ENCODE measurements at places on chromosomes 3 and 15.

- DNase-seq: no peak
Observed at GRCh38 chr3:17730318-17730967, 12.0 kb downstream of the TBC1D5 start.

GRCh38 chr15:93063796-93064690 is 25.0 kb downstream of the RGMA start:
- DNase-seq: no peak

- no peak for DNase-seq
Observed at GRCh38 chr15:60735559-60736047, 256.7 kb upstream of the ICE2 start.

- DNase-seq: no peak
Observed at GRCh38 chr15:42119446-42119760, 25.0 kb upstream of the PLA2G4D start.

- no peak for DNase-seq
Observed at GRCh38 chr3:46888705-46889104, 11.2 kb downstream of the PTH1R start.

DNA sequence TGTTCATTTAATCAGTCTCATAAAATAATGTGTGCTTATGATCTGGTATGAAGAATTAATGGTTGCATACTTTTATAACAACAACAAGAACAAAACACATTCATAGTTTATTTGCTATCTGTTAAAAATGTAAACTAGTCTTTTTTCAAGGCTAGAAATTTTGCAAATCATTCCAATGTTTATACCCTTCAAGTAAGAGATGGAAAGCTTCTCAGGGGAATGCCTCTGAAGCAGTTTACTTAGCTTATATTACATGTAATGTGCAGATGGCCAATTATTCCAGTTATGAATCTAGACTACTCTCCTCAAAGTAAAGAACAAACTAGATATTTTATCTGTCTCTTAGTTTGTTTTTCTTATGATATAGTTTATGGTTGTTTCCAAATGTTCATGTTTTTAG is 575.4 kb downstream of the NAALADL2 start:
- DNase-seq: no peak

DNA sequence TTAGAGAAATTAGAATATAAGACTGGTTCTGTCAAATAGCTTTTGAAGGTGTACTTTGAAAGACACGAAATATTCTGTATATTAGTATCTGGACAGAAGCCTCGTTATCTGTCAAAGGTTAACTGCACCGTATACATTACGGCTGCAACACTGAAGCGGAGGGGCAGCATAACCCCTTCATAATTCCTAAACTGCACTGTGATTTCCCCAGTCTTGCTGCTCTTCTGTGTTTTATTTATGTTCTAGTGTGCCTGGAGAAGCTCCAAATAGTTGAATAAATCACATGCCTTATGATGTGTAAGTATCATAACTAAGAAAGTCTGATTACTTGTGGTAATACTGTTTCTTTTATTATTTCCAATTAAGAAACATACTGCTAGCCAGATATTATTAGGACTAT is 285.7 kb upstream of the ROBO2 start:
- no peak for DNase-seq

DNA sequence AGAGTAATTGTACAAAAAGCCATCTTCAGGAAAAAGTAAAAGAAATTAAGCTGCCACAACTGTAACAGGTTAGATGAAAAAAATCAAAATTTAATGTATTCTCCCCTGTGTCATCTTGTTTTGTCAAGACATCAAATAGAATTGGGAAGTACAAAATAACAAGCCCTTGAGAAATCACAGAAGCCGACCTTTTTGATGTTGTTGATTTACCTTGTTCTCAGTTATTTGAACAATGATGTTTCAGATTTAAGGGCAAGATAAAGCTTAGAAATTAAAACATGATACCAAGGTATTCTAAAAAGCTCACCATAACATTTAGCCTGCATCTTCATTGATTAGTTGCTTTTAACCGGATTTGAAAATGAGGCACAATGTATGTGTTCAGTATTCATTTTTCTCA is 523.0 kb downstream of the FOXP1 start:
- DNase-seq: no peak

- no peak for DNase-seq
Observed at GRCh38 chr3:124258057-124258500, 266.2 kb upstream of the ROPN1 start.

GRCh38 chr3:172515130-172515918 is 7.9 kb downstream of the TNFSF10 start:
- DNase-seq: no peak

GRCh38 chr3:132841621-132842020 is 119.4 kb upstream of the NPHP3 start:
- DNase-seq: no peak

- DNase-seq: no peak
Observed at GRCh38 chr15:45523166-45523460, 558 bp upstream of the SLC30A4 start.

DNA sequence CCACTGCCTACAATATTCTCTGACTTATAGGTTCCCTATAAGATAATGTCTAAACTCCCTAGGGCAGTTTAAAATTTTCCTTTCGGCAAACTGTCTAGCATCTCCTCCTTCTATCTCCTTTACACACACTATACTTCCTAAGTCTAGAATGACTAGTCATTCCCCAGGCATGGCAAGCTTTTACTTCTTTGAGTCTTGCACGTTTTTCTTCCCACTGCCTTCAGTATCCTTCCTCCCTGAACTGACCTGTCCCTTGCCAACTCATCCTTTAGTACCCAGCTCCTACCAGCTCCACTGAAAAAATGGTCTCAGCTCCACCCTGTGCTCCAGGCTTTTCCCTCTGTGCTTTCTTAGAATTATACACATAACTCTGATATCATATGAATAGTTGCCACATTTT is 93.8 kb upstream of the KBTBD8 start:
- DNase-seq: no peak

DNA sequence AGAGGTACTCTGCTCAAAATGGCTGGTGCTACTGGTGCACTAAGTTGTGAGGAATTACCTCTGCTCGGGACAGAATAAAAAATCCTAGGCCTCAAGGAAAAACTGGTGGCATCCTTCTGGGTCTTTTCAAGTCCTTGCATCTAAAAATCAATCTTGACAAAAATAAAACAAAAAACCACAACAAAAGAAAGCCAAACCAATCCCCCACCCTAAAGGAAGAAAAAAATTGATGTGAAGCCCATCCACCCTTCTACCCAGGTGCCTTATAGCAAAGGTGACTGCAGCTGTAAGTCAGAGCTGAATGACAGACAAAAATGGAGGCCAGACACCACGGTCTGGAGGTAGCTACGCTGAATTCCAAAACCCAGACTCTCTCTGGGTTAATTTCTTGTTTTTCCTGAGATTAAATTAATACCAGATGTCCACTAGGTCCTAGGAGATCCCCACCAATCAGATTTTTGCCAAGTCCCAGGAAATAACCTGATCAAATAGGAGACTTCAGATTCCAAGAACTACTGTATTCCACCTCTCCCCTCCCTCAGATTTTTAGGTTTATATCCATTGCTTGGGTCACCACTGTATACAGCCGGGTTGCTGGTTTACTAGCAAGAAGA is 33.5 kb downstream of the ABCC5 start:
- no peak for DNase-seq

DNA sequence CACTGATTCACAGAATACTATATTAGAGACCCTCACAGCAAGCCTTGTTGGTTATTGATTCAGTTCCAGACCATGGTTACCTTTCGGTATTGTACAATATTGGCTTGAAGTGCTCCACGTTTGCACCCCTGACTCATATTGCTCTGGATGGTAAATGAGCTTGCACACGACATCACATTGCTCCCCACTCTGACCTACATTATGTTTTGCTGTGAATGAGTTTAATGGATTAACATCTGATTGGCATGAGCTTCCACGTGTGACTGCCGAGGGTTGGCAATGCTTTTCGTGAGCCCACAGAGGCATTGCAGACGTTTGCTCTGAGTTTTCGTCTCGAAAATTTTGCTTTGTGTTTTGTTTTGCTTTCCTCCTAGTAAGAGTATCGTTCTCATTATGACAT is 225.8 kb upstream of the ICE2 start:
- DNase-seq: no peak

DNA sequence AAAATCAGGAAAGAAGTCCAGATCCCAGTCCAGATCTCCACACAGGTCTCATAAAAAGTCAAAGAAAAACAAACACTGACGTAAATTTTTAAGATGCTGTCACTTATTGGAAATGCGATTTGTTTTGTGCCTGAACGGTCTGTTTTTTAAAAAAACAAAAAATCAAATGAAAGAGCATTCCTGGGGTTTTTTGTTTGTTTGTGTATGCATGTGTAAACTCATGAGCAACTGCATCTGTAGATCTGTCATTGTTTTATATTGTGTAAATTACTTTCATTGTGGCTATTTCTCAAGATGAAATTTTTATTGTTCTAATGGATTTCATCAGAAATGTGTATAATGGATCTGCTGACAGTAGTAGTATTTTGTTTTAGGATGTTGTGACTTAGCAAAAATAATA is 55.0 kb downstream of the U2SURP start:
- no peak for DNase-seq

GRCh38 chr3:76405196-76405595 is 619.8 kb upstream of the ZNF717 start:
- no peak for DNase-seq

DNA sequence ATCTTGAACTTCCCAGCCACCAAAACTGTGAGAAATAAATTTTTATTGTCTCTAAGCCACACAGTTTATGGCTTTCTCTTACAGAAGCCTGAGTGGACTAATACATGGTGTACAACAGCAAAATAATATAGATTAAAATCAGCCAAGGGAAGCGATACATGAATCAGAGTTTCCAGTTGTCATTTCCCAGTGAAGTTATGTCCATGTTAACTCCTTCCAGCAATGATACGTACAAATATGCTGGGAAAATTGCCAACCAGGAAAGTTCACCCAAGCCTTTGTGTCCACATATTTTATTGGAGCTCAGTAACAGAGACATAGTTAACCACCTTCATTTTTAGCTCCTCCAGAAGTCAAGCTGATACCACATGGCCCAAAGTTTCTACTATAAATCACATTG is 280.9 kb upstream of the KCNMB2 start:
- no peak for DNase-seq

DNA sequence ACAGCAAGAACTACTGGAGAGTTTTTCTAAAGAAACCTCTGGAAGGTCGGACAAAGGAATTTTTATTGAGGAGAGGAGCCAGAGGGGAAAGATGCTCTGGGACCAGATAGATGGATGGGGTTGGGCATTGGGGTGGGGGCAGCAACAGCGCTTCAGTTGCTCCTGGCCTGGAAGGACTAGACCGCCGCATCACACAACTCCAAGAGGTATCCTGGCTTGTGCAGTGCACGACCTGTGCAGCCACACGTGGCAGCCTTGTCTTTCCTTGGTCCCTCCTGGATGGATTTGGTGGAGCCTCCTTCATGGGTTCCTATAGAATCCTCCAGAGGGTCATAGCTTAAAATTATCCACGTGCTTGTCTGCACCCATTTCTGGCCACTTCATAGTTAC is 23.0 kb downstream of the MAGEF1 start:
- DNase-seq: no peak

DNA sequence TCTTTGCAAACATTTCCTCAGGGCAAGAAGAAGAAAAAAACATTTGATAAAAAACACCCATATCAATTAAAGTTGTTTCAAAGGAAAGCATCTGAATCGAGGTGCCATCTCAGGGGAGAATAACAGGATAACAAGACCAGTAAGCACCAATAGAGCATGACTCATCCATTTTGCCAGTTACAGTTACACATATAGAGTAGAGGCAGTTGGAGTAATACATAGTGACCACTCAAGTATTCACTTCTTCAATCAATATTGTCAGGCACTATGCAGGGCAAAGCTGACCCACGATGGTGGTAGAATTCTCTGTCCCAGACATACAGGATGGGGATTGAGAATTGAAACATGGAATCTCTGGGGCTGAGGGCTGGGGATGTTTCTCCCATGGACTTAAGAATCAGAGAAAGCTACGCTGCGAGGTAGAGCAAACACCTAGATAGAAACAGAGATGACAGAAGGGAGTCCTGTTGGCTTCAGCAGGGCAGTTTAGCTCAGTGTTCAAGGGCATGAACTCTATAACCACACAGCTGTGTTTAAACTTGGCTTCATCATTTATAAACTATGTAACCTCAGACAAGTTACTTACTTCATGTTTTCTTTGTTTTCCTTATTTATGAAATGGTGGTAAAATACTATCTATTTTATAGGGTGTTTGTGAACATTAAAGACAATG is 186.4 kb upstream of the NANOGP8 start:
- DNase-seq: no peak

GRCh38 chr3:147418808-147419701 is 9.9 kb downstream of the ZIC1 start:
- no peak for DNase-seq

- DNase-seq: no peak
Observed at GRCh38 chr3:35857004-35857403, 217.7 kb downstream of the ARPP21 start.

DNA sequence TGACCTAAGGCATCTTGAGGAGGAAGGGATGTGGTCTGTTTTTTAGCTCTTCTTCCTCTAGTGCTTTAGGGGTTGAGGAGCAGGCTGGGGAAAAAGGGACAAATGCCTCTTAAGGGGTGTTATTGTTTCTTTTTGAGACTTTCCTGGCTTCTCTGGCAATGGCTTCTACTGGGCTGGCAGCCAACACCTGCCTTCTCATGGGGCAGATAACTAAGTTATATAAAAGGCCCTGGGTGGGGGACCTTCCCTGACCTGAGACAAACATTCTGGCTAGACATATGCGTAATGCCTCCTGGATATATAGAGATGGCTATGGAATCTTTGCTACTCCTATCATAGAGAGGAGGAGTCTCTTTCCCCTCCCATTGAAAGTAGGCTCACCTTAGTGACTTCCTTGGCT is 179.2 kb upstream of the PROK2 start:
- DNase-seq: no peak

DNA sequence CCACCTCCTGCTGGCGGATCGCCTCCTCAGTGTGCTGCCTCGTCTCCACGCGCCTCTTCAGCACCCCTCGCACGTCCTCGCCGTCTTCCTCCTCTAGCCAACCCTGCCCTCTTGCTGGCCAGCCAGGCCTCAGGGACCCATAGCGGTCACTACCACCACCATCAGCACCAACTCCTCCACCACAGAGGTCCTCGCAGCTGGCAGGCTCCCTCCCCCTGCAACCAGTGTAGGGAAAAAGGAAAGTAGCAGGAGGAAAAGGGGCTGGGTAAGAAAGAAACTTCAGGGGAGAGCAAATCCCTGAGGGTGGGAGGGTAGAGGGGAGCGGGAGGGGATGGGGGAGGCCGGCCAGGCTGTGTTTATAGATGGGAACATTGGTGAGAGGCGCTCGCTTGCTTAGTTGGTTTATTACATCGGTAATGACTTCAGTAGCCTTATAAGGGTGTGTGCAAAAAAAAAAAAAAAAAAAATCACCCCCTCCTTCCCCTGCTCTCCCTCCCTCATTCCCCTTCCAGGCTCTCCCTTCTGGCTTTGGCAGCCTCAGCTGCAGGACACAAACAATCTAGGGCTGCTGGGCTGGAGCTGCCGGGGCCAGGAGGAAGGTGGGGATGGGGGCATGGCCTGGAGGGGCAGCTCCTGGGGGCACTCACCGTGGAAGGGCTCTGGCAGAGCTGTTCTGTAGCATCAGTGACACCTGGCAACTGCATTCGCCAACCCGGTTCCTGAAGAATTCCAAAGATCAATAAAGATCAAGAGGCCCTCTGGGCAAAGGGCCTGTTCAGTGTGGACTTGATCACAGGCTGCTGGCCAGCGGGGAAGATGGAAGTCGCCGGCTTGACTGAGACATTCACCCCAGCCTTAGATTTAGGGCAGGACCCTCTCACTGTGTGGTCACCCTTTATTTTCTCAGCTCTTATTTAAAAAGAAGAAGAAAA is 116.2 kb upstream of the HACD2 start:
- DNase-seq: no peak

- DNase-seq: no peak
Observed at GRCh38 chr15:98530570-98530969, 117.8 kb upstream of the IGF1R start.

All from iPS DF 6.9 (cell line).